Stimulated activated CD8-positive, alpha-beta memory T cell treated with anti-CD3 and anti-CD28 coated beads, Interleukin-7, amount 100 ng/mL, for 1 hour (primary cell): ENCODE measurements at places on chromosomes 1 and 21.

DNA sequence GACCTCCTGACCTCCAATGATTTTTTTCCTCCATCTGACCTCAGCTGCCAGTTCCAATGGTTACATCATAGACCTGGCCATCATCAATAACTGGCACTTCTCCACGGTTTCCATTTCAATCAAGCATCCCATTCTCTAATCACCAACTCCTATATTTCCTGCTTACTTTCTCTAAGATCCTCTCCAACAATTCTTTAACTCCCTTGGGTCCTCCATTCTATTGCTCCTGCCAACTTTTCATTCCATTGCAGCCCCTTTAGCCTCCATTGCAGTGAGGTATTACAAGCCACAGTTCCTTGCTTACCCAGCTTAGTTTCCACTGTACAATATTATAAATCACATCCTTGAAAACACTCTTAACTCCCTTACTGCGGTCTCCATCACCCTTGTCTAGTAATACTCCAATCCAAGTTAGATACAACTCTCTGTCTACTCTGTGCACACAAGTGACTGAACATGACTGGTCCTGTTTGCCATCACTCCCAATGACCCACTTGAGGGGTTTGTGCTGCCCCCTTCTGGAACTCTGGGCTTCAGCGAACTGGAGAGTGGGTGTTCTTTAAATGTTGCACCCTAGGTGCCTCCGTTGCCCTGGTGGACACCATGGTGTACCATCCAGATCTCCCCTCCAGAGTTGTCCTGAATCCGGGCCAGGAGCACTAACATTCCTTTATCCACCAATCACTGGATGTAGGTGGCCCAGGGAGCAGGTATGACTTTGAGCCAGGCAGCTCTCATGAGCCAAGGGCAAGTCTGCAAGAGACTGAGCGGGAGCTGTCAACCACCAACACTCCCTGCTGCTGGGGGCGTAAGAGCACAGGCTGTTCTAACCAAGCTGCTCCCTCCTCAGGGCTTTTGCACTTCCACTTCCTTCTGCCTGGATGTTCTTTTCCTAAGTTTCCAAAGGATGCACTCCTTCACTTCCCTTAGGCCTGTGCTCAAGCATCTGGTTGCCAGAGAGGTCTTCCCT lies 3.7 kb upstream of the FNDC7 start:
- peak; percentile 40 for DNase-seq

GRCh38 chr1:10424034-10424433 lies 6.2 kb upstream of the CENPS start:
- no peak for DNase-seq

- DNase-seq = no peak
Measured at GRCh38 chr21:37945036-37945435, 28.8 kb upstream of the KCNJ6 start.

DNA sequence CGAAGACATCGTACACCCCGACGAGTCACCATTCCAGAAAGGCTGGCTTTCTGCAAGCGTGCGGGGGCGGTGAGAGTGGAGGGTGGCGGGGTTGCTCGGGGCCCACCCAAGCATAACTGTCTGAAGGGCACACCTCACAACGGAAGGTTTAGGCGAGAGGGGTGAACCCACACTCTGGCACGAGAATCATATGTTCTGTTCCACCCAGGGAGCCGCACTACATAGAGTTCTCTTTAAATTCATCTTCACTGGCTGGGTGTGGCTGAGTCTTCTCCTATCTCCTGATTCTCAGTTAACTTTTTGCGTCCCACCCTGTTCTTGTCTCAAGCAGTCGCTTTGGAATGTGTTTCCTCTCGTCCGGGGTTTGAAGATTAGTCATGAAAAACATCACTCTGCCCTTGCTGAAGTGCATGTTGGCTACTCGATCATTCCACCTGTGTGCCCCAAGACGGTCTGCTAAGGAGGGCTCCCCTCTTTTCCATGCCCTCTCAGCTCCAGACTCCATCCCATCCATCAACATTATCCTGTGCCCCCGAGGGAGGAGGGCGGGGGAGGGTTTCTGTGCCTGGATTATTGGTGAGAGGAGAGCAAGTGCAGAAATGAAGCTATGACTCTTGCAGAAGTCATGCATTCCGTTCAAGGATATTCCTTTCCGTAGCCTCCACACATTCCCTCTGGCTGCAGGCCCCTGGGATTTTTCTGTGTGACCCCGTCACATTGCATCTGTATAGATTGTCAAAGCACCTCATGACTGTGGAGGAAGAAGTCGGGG lies 53.5 kb upstream of the CD34 start:
- no peak for DNase-seq

- no peak for DNase-seq
Measured at GRCh38 chr1:169392406-169392805, 24.4 kb downstream of the BLZF1 start.

DNA sequence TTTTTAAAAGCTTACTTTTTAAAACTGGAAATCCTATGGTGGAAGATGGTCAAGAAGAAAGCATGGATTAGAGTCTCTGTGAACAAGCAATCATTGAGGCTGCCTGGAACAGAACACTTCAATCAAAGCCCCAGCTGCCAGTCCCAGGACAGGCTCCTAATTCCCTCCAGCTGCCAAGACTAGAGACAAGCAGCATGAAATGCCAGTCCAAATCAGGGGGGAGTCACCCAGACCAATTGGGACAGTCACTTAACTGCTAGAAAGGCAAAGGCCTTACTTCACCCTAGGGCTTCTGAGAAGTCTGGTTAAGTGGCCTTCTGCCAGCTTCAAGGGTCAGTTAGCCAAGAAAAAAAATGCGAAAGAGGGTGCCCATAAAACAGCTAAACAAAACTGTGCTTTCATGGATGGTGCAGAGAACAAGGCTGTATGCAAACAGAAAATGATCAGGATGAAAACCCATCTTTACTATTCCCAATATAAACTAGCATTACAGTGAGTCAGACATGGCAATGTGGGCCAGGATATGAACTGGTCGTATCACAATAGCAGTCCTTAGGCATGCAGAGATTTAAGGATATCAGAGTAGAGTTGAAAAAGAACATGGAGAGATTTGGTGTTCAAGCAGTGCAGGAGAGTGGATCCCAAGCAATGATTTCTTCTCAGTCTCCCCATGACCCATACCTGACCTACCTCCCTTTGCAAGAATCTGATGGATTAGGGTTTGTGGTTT lies 31.0 kb upstream of the MAN1A2 start:
- no peak for DNase-seq

- no peak for DNase-seq
Measured at GRCh38 chr1:28578696-28579218, 13.3 kb upstream of the RAB42 start.
